Activated T-cell treated with anti-CD3 and anti-CD28 coated beads, Interleukin-2, amount 50 U/mL, for 48 hours (primary cell): ENCODE measurements at places on chromosomes 7 and 10.

- DNase-seq = no peak
These were observed 113.8 kb upstream of the ITGB1 start for GRCh38 chr10:33071857-33072256.

GRCh38 chr7:91357901-91358300 lies 93.7 kb downstream of the FZD1 start:
- no peak for DNase-seq

GRCh38 chr10:17981766-17982380 lies 30.2 kb downstream of the SLC39A12 start:
- DNase-seq = no peak

- DNase-seq = no peak
These were observed 33.6 kb downstream of the PLAU start for GRCh38 chr10:73944356-73945100.

DNA sequence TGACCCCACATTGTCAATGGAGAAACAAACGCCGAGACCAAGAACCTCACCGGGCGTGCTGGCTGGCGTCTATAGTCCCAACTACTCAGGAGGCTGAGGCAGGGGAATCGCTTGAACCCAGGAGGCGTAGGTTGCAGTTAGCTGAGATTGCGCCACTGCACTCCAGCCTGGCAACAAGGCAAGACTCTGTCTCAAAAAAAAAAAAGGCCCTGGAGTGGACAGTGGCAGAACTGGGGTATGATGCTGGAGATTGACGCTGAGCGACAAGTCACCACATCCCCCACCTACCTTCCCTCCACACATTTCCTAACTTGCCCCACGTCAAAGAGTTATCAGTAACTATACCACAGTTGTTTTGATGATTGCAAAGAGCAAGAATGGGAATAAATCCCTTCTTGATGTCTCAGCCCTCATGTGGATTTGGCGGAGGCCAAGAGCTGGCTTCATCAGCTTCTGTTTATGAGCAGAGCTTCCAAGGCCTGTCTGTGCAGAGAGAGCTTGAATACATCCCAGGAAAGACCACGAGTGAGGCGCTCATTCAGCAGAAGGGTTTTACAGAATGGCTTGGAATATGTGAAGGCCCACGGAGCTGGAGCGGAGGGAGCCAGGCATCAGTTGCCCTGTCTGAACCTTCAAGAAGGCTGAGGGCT lies 28.0 kb upstream of the TNS3 start:
- DNase-seq = no peak

DNA sequence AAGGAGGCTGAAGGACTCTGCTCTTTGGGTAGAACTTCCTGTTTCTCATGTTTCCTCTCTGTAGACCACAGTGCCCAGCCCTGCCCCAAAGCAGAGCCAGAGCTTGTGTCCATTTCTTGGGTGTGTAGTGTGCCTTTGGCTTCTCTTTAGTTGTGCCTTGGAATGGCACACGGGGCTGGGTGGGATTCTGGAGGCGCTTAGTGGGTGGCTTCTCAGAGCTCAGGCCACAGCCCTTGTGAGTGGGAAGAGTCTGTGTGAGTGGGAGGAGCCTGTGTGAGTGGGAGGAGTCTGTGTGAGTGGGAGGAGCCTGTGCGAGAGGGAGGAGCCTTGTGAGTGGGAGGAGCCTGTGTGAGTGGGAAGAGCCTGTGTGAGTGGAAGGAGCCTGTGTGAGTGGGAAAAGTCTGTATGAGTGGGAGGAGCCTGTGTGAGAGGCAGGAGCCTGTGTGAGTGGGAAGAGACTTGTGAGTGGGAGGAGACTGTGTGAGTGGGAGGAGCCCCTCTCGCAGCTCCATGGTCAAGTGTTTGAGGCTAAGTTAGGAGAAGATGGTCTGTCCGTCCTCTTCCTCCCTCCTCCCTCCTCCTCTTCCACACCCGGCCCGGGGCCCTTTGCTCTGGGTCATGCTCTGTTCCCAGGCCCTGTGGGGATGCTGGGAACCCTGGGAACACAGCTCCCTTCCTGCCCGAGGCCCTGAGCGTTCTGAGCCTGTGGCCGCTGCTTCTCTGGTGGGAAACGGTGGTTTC lies 153.0 kb downstream of the GRK5 start:
- peak; percentile 51 for DNase-seq

GRCh38 chr10:27020243-27020642 lies 80.1 kb downstream of the ANKRD26 start:
- DNase-seq = no peak

DNA sequence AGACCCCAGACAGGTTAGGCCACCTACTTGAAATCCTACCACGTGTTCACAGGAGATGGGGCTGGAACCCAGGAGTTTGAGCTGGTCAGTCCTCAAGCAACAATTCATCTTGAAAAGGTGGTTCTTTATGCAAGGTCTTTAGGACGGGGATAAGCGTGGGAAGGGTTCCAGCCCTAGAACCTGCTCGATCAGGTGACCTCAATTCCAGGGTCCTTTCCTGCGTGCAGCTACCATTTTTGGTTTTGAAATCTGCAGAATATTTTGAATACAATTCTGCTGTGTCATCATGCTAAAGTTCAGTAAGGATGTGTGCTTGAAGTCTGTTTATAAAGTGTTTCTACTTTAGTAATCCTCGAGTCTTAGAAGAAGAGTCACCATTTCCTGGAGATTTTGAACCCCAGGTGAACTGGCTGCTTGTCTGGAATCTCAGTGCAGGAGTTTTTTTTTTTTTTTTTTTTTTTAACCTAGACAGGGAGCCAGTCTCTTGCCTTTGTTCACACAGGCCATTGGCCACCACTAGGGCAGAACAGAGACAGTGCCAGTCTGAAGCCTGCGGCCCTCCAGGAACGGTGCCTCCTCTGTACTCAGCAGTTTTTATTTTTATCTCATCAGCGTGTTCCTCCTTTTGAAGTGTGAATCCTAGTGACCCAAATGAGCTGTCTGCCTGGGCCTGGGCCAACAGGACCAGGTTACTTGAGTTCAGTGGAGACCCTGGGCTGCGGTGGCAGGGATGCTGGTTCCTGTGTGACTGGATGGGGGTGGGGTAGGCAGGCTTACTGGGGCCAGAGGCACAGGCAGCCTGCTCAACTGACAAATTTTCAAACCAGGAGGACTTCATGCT lies 54.6 kb downstream of the EEPD1 start:
- no peak for DNase-seq

- no peak for DNase-seq
These were observed 67.8 kb upstream of the CYTH3 start for GRCh38 chr7:6340241-6340640.

- DNase-seq = no peak
These were observed 5.0 kb downstream of the EPHB6 start for GRCh38 chr7:142859829-142860228.

DNA sequence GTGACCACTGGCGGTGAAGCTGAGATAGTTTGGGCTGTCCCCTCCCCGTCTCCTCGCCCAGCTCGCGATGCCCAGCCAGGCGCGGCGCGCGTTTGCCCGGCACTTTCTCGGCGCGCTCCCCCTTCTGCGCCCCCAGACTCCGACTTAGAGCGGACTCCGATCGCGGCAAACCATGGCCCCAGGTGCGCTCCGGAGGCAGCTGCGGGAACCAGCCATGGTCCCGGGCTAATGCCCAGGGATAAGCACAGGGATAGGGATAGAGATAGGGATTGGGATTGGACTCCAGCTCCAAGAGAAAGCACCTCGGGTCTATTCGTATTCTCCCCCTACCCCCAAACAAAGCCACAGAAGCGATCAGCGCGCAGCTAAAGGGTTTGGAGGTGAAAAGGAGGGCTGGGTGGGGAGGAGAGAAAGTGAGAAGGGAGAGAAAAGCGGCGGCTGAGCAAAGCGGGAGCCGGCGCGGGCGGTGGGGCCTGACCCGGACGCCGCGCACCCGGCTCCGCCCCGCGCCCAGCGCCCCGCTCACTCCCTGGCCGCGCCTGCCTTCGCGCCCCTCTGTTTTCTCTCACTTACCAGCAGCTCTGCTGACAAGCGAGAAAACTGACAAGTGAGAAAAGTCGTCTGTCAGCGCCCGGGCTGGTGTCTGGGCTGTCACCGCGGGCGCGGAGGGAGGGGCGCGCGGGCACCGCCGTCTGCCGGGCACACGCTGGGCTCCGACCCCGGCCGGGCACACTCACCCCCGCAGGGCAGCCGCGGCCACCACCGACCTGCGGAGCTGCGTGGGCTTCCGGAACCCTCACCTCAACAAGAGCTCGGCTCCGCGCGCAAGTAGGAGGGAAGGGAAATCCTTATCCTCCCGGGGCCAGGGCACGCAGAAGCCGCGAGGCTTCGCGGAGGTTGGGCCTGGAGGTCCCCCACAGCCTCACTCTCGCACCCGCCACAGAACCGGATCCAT lies at the start of gene PDE1C:
TSS of gene PDE1C (minus strand) at position 2 of the 955 bp plus-strand sequence.
- no peak for DNase-seq

DNA sequence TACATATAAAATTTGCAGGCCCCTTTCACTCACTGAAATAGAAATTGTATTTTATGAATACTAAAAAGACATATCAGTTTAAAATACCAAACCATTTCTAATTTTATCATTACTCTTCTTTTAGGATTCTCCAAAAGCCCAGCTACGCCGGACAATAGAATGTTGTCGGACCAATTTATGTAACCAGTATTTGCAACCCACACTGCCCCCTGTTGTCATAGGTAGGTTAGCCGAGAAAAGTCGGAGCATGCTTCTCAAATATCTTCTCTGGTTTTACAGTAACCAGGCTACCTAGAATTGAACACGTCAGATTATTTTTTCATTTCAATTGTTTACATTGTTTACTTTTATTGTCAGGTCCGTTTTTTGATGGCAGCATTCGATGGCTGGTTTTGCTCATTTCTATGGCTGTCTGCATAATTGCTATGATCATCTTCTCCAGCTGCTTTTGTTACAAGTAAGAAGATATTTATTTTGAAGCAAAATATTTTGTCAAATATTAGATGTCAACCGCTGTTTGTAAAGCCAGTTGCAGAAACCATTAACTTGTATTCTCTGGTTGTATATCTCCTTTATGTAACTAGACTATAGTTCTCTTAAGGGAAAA lies 57.6 kb downstream of the MMRN2 start:
- DNase-seq = peak; percentile 30

- DNase-seq = no peak
These were observed 262.7 kb upstream of the PHYHIPL start for GRCh38 chr10:58913717-58914116.

- no peak for DNase-seq
These were observed 10.7 kb downstream of the APBB1IP start for GRCh38 chr10:26448706-26449435.

DNA sequence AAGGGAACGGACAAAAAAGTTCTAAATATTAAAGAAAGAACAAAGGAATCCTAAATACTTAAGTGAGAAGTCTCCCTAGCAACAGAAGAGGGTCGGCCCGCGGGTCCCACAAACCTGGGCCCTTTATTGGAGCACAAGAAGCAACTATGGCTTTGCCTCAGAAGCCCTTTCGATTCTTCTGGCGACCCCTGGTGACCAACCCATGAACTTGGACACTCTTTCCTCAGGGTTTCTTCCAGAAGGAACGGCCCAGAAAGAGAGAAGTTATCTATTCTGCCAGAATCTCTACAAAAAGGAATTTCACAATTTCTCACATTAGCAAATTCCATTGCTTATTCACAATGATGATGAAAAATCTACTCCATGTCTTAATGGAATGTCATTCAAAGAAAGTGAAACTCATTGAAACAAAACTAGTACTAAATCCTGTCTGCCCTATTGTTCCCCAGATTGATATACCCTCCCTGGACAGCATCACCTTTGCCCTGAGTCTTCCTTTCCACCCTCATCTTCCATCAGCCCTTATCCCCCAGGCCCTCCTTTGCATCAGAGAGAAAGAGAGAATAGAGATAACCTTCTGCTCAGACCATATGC lies 43.7 kb downstream of the CPVL start:
- DNase-seq = peak; percentile 50

GRCh38 chr7:46611508-46611907 lies 690.4 kb upstream of the IGFBP3 start:
- DNase-seq = no peak

GRCh38 chr7:101576998-101577397 lies 52.1 kb downstream of the MYL10 start:
- no peak for DNase-seq

DNA sequence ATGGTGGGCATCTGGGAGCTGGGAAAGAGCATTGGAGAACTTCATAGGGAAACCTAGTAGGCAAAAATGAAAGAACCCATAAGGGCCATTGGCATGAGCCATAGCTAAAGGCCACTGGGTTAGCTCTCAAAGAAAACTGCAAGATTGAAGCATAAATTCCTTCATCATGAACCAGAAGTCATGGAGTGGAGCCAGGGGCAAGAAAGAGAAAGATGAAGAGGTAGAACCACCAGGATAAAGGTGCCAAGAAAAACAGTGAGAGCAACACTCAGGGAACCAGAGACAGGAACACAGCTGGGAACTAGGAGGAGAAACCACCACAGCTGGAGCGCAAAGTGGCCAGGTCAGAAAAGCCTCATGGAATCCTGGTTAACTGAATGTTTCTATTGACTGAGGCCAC lies 11.5 kb upstream of the SGMS1 start:
- DNase-seq = no peak

GRCh38 chr10:89351780-89352597 lies 24.2 kb downstream of the IFIT3 start:
- DNase-seq = no peak

DNA sequence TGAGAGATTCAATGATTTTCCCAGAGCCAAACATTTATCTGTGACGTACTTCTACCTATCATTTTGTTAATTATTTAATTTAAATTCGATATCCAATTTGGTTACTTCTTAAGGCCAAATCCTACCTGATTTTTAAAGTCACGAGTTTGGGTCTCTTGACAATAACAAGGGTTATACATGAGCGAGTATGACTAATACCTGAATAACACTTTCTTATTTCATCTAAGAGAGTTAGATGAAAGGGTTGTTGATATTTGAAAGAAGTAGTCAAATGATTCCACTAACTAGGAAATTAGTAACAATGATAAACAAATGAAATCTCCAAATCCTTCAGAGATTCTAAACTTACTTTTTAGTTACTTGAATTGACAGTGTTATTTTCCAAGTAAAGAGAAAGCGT lies 1086.9 kb downstream of the XPNPEP1 start:
- DNase-seq = no peak

DNA sequence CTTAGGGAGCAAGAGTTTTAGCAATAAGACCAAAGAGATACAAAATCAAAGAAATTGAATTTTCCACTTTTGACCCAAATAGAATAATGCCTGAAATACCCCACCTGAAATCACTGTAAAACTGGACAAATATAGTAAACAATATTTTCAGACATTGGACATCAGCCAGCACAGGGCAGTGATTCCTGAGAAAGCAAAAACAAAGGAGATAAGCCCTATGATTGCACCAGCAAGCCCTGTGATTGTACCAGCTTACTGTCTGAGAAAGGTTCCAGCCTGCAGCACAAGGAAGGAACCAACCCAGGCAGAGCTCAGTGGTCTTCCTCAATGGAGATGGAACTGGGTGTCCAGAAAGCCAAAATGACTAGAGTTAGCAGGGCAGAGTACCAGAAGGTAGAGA lies 10.3 kb downstream of the TMEM106B start:
- DNase-seq = no peak

- no peak for DNase-seq
These were observed 183.7 kb upstream of the CDK1 start for GRCh38 chr10:60594476-60595051.

- no peak for DNase-seq
These were observed 356.6 kb downstream of the PPP1R3A start for GRCh38 chr7:113562242-113562641.

- DNase-seq = no peak
These were observed 165.4 kb upstream of the RNF32 start for GRCh38 chr7:156475179-156475578.
